ENCODE measurements at places on chromosomes 7 and 10.
A peak's percentile ranks its signal among the peaks of the same experiment; 100 is the strongest.

DNA sequence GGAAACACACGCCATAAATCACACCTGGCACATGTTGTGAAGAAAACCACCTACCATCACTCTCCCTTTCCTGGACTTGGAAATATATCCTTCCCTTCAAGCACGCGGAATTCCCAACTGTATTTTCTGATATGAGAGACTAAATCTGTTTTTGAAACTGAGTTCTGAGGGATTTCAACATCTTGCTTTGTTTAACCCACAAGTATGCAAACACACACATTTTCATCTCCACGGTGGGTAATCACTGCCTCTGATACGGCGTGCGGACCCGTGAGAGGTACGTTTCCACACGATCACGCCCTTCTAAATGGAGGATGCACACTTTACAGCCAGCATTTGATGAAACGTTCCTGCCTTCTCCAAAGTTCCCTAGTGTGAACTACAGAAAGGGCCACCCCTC lies 83.4 kb downstream of the ZRANB1 start:
- no peak for DNase-seq

DNA sequence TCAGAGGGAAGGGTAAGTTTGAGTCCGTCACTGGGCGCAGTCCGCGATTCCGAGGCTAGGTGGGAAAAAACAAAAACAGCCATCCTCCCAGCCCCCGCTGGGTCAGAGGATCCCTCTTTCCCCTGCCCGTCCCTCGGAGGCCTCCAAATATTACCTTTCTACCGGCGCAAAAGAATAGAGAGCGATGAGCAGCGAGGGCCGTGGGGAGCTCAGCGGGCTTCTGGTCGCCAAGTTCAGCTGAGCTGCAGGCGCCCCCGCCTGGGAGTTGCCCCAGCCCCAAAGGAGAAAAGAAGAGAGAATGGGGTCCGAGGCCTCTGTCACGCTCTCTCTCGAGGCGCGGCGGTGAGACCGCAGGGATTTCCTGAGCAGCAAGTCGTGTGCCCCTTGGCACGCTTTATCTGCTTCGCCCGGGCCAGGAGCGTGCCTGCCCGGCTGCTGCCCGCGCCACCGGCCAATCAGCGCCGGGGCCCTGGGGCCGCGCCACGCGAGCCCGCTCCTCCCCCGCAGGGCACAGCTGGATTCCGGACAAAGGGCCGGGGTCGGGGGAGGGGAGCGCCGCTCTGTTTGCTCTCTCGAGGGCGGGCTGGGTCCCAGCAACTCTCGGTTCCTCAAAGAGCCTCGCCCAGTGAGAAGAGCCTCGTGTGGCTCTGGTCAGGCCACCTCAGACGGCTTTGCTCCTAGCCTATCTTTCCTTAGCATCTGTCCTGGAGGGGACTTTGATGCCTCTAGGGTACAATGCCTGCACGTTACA lies at the start of gene NEUROG3:
NEUROG3 (minus strand) TSS at position 367 of the 751 bp plus-strand sequence. CDS start 379 bp downstream, outside the sequence.
- no peak for DNase-seq

GRCh38 chr10:90321132-90321816 lies 536.6 kb downstream of the HTR7 start:
- no peak for DNase-seq

- DNase-seq: no peak
These were observed 259.7 kb upstream of the FERD3L start for GRCh38 chr7:19404912-19405329.

DNA sequence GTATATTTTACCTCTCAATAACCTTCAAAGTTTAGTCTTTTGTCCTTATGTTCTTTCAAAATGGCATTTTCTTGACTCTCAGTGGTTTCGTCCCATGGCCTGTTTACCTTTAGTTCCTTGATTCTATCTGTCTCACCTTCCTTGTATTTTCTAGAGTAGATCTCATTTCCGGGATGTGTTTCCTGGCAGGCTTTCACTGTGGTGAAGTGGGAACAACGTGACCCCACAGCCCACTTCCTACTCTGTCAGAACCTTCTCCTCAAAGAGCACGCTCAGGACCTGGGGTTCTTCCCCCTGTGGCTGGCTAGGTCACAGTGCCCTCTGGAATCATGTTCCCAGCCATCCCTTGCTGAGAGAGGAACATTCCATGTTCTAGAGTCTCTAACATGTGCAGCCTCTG lies 129.9 kb upstream of the ZNF32 start:
- no peak for DNase-seq

DNA sequence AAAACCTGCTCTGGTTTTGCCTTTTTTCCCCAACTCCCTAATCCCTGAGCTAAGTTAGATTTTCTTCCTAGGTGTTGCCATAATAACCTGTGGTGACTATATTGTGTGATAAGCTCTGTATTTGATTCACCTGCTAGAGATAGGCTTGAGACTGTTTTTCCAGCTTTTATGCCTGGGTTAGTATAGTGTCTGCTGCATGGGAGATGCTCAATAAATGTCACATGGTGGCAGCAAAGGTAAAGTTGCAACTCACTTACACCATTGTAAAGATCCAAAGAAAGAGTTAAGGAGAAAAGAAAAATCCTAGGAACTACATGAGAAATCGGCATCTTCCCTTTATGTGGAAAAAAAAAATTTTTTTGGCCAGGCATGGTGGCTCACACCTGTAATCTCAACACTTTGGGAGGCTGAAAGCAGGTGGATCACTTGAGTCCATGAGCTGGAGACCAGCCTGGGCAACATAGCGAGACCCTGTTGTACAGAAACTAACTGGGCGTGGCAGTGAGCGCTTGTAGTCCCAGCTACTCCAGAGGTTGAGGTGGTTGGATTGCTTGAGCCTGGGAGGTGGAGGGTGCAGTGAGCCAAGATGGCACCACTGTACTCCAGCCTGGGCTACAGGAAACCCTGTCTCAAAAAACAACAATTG lies 3.7 kb downstream of the CCNJ start:
- DNase-seq: no peak

- no peak for DNase-seq
These were observed 76.0 kb downstream of the LRMDA start for GRCh38 chr10:75507469-75507868.

- no peak for DNase-seq
These were observed 5.4 kb upstream of the SUV39H2 start for GRCh38 chr10:14873090-14873760.

- DNase-seq: peak; percentile 46
These were observed 134.3 kb downstream of the MAPK8 start for GRCh38 chr10:48440771-48441170.

- DNase-seq: no peak
These were observed 264.4 kb downstream of the ETV1 start for GRCh38 chr7:13724977-13725566.

DNA sequence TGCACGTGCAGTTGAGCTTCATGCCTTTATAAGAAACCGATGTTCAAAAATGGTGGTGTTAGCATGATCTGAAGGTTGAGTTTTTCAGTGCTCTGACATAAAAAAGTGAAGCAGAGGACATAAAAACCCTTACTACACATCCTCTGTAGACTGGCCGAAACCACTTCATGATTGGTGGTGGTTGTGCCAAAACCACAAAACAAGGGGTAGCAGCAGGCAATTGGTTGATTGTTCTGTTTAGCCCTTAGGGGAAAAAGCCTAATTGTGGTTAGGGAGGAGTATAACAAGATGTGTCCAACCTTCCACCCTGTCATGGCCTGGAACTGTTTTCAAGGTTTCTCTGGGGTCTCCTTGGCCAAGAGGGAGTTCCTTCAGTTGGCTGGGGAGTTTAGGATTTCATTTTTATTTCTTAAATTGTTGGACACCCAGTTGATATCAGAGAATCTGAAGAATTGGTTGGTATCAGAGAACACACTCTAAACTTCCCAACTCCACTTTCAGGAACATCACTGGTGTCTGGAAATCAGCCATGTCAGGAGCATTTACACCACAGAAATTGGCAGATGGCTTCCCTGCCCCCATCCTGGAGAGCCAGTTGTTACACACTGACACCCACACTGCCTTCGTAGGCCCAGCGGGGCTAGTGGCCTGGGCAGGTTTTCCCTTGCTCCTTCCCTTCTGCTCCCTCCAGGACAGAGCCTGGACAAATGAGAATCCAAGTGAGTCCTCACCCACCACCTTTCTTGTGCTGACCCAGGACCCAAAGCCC lies 18.8 kb downstream of the MRPS24 start:
- DNase-seq: no peak

GRCh38 chr10:79048639-79049550 lies 19.9 kb upstream of the ZMIZ1 start:
- DNase-seq: no peak

DNA sequence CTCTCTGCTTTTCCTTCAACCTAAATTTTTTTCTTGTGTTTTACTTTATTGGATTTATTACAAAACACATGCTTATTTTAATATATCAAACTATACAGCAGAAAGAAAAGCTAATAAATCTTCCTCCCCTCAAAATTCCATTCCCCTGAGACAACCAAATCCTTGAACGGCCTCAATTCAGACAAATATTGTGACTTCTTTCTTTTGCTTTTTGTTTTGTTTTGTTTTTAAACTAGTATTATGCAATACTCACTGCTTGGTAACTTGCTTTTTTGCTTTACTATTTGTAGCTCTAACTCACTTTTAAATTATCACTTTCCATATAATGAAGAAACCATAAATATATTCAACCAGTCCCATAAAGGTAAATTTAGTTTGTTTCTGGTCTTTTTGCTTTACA lies 59.4 kb upstream of the CDK1 start:
- no peak for DNase-seq

DNA sequence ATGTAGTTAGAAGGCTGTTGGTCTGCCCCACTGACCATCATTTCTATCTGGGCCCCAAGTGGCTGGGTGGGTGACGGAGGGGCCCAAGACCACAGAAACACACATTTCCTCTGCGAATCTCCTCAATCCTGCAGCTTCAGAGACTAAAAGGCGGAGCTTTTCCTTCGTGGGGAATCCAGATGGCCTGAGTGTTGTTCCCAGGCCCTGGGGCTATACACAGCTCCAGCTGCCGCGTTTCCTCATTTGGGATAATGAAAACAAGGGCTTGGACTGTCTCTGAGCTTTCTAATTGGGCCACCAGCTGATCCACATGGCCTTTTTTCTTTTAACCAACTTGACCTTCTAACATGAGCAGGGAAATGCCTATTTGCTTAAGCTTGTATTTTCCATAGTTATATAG lies 339.9 kb downstream of the CXCL12 start:
- peak; percentile 50 for DNase-seq

DNA sequence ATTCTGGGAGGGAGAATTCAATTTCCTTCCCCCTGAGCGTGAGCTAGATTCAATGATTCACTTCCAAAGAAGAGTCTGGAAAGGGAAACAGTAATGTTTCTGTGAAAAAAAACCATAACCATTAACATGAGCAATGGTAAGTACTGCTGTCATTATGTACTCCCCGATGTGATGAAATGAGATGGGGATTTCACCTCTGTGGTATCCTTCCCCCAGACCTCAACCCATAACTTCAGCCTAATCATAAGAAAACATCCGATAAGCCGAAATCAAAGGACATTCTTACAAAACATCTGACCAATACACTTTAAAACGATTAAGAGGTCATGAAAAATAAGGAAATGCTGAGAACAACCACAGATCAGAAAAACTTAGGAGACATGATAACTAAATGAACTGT lies 27.2 kb downstream of the EZH2 start:
- DNase-seq: no peak

DNA sequence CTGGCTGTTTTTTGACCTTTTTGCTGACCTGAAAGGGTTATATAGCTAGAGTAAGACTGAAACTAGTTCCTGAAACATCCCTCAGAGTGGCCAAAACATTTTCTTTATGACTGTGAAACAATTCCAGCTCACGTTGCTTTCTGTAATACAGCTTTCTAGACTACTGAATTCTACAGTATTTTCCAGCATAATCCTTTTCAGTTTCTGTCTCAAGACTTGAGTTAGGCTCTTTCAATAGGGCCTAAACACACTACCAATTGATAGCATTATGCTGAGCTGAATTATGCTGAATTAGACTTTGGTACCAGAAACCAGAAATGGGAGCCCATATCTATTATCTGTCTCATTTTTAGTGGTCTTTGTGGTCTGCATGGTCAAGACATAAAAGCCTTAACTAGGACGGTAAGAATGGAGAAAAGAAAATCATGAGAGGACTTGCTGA lies 72.6 kb downstream of the EPDR1 start:
- DNase-seq: no peak

- no peak for DNase-seq
These were observed 57.9 kb downstream of the OTUD1 start for GRCh38 chr10:23496727-23497126.

DNA sequence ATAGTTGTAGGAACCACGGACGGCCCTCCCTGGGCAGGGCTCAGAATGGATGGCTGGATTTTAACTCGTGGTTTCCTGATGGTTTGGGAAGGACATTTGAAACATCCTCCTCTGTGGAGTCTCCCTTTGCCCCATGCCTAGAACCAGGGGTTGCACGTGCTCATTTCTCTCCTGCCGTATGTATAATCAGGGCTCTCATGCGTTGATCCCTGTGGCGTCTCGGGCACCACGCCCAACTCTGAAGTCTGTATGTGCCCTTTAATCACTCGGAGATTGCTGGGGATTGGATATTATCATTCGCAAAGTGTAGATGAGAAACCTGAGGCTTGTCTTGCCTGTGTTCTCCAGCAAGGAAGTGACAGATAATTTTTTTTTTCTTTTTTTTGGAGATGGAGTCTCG lies 257.1 kb downstream of the CAMK1D start:
- DNase-seq: no peak

DNA sequence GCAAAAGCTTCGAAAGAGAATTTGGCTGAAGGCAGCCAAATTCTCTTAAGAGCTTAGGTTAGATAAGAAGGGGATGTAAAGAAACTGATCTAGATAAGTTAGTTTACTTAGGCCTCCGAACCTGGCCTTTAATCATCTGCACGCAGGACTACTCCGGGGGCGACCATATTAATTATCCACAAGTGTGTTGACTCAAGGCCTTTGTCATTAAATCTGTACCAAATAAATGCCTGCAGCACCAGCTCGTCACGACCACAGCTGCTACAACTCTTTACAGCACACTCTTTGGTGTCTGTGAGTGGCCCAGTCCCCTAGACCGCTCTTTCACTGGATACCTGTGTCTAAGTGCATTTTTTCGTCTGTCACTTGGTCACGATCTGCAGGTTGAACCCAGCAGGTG lies 69.8 kb upstream of the LSM8 start:
- no peak for DNase-seq

- DNase-seq: no peak
These were observed 33.8 kb upstream of the INPP5A start for GRCh38 chr10:132503581-132504421.

GRCh38 chr7:131636092-131636491 lies 79.7 kb upstream of the PODXL start:
- DNase-seq: peak; percentile 85

DNA sequence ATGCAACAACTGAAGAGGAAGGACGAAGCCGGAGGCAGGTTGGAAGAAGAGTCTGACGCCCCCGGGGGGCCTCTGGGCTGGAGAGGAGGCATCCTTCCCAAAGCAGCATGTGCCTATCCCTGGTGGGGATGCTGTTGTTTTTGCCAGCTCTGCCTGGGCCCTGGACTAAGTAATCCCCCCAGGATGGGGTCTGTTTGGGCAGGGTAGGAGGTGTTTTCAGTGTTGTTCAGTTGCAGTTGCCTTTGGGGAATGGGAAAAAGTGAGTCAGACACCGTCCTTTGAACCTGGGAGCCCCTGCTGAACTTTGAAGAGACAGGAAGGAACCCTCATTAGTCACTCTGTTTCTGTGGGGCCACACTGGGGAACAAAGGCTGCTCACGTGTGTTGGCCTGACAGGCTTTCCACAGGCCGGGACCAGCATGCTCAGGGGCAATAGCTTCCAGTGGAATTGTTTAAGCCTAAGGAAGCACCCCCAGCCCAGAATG lies 35.2 kb upstream of the GDF10 start:
- DNase-seq: no peak

Data from right atrium auricular region (tissue), 2 donors.